ENCODE measurements at places on chromosomes 16 and 17.

DNA sequence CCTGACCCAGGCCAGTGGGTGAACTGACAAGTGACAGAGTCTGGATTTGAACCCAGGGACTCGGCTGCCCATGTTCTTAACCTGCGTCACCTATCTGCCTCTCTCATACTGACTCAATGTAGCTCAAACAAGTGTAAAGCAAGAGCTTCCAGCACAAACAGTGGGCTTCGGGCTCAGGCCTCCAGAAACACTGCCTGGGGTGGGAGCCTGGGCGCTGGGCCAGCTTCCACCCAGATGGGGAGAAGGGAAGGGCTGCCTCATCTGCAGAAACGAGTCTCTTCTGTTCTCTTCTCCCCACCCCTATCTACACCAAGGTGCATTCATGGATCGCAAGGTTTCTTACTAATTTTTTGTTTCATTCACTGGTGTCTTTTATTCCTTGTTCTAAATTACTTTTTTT, 1.3 kb downstream of the CDRT4 start:
- DNase-seq = no peak

GRCh38 chr16:56938664-56939513, 6.9 kb downstream of the HERPUD1 start:
- no peak for DNase-seq

- DNase-seq = no peak
These were observed 218.5 kb upstream of the RPL38 start for GRCh38 chr17:73984941-73985340.

GRCh38 chr17:72466199-72466598, 345.4 kb downstream of the SOX9 start:
- no peak for DNase-seq

- no peak for DNase-seq
These were observed 136.8 kb upstream of the RBL2 start for GRCh38 chr16:53297477-53297876.

- no peak for DNase-seq
These were observed 158.2 kb downstream of the MAP2K6 start for GRCh38 chr17:69572747-69573146.

- DNase-seq = no peak
These were observed 4.5 kb upstream of the CNP start for GRCh38 chr17:41962111-41962510.

GRCh38 chr16:10601444-10602408, 21.3 kb upstream of the EMP2 start:
- DNase-seq = no peak

- no peak for DNase-seq
These were observed 196.4 kb upstream of the KIF2B start for GRCh38 chr17:53626286-53626685.

- DNase-seq = no peak
These were observed 111.7 kb downstream of the SPECC1 start for GRCh38 chr17:20120836-20121235.
